ENCODE measurements at places on chromosomes 4 and X. TPM values are rescaled to one million over a fixed set of nuclear protein-coding genes. Genes with fewer than 3 reads are reported as not detected.

Gene IL2
- 2.1 TPM for total RNA-seq

DNA sequence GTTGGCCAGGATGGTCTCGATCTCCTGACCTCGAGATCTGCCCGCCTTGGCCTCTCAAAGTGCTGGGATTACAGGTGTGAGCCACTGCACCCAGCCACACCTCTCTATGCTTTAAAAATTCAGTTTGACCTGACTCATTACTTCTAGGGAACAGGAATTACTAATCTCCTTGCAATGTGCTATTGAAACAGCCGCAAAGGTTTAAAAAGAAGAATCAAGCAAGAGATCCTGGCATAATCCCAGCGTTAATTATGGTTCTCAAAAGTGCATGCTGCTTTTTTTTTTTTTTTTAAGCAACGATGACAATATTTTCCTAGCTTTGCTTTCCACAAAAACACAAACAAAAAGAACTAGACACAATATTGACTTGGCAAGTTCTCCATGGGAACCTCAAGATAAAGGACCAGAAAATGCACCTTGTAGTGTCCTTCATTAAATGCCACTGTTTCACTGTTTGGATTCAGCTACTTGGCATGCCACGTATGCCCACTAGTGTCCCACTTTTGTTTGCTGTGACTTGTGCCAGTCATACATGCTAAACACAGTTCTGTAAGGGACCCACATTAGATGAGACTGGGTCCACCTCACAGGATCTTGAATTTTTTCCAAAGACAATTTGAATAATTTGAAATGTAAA is 112.6 kb upstream of the PPARGC1A start:
- no peak for DNase-seq

DNA sequence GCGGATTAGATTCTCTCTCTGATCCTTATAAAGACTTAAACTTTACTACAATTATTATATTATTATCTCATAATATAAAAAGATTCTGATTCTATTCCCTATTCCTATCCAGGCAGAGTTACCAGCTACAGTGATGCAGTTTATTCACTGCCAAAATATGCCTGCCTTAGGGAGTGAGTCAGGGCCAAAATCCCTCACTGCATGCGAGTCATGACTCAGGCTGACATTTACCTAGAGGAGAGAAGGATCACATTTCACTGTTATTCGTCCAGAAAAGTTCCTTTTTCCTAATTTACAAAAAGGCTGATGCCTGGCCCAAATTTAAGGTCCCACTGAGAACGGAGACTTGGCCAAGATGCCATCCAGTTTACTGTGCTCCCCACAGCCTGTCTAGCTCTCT is 168.5 kb upstream of the LDB2 start:
- no peak for DNase-seq

GRCh38 chr4:140581078-140581477 is 12.3 kb upstream of the UCP1 start:
- no peak for DNase-seq

- no peak for DNase-seq
These were observed 40.5 kb upstream of the BMP2K start for GRCh38 chr4:78735697-78736096.
